ENCODE measurements at places on chromosomes 6 and 20.

- DNase-seq: no peak
Measured at GRCh38 chr20:41854765-41855164, 236.6 kb upstream of the CHD6 start.

DNA sequence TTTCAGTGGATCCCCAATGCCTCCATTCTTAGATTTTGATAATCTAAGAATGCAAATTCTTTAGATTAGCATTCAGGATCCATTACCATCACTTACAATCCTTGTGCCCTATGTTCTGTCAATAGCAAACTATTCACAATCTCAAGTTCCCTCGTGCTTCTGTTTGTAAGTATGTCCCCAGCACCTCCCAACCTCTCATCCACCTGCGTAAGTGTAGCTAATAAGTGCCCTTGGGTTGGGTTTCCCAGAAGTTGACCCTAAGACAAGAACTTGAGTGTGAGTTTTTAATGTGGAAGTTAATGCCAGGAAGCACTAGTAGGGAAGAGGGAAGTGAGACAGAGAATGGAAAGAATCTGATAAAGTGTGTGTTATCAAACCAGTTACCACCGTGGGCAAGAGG lies 72.6 kb upstream of the PAK5 start:
- DNase-seq: no peak

DNA sequence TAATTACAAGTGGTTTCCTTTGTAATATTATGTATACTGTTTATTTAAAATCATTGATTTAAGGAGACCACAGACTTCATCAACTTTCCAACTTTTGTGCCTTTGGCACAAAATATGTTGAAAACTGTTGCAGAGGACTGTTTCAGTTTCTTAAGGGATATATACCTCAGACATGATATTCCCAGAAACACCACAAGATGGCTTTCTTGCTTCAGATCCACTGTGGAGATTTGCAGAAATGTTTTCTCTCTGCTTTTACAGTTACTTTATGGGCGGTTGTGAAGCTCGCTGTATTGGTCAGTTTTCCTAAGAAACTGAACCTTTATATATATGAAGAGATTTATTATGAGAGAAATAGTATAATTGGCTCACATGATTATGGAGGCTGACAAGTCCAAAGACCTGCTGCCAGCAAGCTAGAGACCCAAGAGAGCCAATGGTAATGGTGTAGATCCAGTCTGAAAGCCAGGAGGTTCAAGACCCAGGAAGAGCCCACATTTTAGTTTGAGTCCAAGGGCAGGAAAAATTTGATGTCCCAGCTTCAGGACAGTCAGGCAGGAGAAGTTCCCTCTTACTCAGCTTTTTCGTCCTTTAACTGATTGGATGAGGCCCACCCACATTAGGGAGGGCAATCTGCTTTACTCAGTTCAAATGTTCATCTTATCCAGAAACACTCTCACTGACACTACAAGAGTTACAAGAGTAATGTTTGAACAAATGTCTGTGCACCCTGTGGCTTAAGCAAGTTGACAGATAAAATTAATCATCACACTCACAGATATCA lies 12.8 kb downstream of the ME1 start:
- no peak for DNase-seq

DNA sequence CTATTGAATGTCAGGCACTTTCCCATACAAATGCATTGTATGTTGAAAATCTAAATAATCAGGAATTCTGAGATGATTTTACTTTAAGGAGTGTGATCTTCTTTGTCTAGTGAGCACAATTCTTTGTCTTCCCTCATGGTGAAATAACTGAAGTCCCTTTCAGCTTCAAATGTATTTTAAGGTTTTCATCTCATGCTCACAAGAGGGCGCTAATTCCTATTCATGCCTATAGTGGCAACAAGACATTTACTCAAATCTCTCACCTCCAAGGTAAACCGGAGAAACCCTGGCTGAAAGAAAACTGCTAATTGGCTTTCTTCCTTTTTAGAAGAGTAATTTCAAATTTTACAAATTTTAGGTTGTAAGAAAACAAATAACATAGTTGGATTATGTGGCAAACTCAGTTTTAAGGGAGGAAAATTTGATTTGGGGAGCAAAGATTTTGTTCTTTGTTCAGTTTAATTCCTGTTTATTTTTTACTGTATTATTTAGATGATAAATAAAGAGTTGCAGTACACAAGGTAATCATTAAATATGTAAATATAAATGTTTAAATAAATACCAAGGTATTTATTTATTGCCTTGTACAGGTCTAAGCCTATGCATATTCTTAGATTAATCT lies 69.1 kb downstream of the SLC35F1 start:
- no peak for DNase-seq

GRCh38 chr6:42197555-42198362 lies 3.0 kb upstream of the GUCA1B start:
- no peak for DNase-seq
